NCI-H524 treated with DMSO at 0.1 percent for 48 hours (cell line): ENCODE measurements at places on chromosomes 3 and 15.

GRCh38 chr3:16407366-16407765, 106.1 kb downstream of the RFTN1 start:
- DNase-seq = no peak

DNA sequence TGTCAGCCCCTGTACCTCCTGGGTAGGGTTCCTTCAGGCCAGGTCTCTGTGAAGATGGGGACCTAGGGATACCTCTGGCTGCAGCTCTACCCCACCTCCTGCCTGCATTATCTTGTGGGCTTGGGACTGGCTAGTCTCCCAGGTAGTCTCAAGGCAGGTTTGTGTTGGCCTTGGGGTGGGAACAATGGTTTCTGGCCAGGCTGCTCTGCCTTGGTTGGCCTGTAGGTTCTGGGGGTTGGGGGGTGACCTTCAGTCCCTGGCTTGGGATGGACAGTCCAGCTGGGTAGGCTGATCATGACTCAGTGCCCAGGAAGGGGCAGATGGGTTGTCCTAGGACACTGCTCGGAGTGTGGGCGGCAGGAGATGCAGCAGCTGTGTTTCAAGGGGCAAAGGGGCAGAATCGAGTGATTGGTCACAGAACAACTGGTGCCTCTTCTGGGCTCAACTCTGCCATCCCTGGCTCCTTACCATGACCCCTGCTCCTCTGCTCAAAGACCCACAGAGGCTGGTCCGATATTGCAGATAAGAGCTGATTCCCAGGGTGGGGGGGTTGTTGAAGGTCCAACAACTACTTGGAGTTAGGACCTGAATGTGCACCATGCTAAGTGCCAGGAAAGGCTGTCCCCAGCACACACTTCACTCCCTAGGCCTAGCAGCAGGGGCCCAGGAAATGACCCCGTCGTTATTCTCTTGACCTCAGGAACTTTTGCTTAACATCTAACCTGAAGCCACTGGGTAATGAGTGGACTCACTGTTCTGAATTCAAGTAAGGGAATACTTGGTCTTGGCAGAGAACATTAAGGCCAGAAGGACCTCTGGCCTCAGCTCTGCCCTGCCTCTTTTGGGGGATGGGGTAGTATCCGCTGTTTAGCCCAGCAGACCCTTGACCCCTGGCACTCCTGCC, 18.1 kb upstream of the BSN start:
- DNase-seq = no peak

- DNase-seq = no peak
Observed at GRCh38 chr3:111103807-111104206, 32.2 kb downstream of the NECTIN3 start.

- no peak for DNase-seq
Observed at GRCh38 chr15:56718560-56718959, 14.7 kb downstream of the ZNF280D start.

DNA sequence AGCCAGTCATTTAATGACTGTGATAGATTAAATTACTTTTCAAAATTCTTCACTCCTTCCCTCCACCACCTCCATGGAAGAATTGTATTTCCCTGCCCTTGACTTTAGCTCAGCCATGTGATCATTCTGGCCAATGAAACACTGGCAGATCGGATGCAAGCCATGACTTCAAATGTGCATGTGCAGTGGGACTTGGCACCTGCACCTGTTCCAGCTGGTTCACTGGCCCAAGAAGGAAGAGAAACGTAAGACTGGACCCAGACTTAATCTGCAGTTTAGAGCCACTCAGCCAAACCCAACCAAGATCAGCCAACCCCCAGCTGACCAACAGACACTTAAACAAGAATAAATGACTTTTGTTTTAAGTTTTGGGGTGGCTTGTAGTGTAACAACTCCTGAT, 11.8 kb downstream of the DPH3 start:
- no peak for DNase-seq

GRCh38 chr3:100761951-100762350, 52.7 kb downstream of the TFG start:
- DNase-seq = no peak
